ENCODE measurements at places on chromosomes 4 and X.
A peak's percentile ranks its signal among the peaks of the same experiment; 100 is the strongest.

GRCh38 chr4:132530861-132531260 lies 618.2 kb upstream of the PCDH10 start:
- no peak for DNase-seq

DNA sequence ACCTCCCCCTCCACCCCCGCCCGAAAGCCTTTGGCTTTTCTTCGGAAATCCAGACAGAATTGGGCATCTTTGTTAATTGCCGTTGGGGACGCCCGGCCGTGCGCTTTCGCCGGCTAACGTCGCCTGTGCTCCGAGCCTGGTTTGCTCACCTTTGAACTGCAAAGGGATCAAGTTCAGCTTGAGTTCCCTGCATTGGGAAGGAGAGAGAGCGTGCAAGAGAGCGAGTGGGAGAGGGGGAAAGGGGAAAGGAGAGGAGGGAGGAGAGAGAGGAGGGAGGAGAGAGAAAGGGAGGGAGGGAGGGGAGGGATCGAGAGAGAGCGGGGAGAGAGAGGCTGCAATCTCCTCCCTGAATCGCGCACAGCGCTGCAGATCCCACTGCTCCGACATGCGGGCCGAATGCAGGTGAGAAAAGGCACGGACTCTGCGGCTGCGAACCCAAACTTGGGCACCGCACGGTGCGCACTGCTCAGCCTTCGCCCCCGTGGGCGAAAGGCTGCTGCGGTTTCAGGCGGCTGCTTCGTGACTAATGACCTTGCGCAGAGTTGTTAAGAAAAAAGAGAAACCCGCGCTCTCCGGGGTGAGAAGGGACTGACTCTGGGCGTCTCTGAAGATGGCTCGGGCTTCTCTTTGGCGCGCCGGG lies at the start of gene PCDH7:
Gene PCDH7 (plus strand): TSS at position 349 of the 640 bp plus-strand sequence. CDS start 1,054 bp downstream, outside the sequence.
- no peak for DNase-seq

GRCh38 chr4:80454040-80454439 lies 118.5 kb downstream of the CFAP299 start:
- no peak for DNase-seq

- no peak for DNase-seq
These were observed 655.0 kb downstream of the RPA4 start for GRCh38 chrX:97538745-97539144.

DNA sequence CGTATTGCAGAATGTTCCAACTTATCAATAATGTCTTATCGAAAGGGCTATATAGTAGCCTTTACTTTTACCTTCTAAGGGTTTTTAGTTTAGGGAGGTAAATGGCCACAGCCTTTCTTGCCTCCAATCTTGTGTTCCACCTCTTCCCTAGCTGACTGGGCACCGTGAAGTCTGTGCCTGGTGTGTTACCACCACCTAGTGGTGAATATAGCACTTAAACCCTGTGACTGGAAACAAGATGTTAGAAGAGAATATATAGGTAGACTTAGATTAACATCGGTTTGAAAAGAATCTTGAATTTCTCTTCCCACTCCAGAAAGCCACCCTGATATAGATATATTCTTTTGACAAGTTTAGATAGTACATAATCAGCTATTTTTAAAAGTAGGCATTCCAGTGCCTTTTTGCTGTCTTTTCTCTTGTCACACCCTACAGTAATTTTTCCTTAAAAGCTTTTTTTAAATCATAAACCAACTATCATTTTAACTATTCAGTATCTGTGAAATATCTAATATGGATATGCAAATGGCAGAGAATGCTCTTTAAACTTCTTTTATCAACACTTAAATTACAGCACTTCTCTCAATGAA lies 27.8 kb upstream of the ADH7 start:
- peak; percentile 27 for DNase-seq

DNA sequence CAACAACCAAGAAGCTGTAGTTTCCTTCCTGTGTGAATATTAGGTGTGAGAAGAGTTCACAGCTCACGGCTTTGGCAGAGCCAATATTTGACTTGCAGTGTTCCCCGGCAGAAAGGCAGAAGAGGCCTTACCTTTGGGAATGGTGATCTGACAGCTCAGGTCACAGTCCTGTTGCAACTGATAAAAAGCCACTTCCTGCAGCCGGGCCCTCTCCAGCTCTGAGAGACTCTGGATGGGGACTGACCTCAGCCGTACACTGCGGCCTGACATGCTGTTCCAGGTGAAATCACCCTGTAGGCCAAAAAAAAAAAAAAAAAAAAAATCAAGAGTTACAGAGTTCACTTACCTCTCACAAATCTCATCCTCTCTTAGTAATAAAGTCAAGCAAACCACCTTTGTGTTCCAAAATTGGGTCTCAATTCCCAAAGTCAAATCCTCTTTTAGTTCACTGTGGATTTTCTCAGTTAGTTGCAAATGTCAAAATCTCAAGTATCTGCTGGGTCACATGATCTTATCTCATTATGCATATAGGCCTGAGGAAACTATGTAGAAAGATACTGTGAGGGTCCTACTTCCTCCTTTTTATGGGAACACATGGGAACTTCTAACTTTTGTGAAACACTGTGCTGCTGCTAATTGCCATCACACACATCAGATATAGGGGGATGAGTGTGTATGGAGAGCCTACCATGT lies 38.6 kb upstream of the AMELX start:
- no peak for DNase-seq

GRCh38 chr4:47106561-47106960 lies 75.2 kb downstream of the GABRB1 start:
- DNase-seq, result no peak

- no peak for DNase-seq
These were observed 135.2 kb upstream of the RASGEF1B start for GRCh38 chr4:81606801-81607501.

Measured in activated CD4-positive, alpha-beta T cell treated with anti-CD3 and anti-CD28 coated beads for 4 hours (primary cell).